ENCODE measurements at places on chromosomes 12 and 14. TPM values are rescaled to one million over a fixed set of nuclear protein-coding genes. Genes with fewer than 3 reads are reported as not detected.

TAS2R20 gene
- total RNA-seq = 1.6 TPM

DNA sequence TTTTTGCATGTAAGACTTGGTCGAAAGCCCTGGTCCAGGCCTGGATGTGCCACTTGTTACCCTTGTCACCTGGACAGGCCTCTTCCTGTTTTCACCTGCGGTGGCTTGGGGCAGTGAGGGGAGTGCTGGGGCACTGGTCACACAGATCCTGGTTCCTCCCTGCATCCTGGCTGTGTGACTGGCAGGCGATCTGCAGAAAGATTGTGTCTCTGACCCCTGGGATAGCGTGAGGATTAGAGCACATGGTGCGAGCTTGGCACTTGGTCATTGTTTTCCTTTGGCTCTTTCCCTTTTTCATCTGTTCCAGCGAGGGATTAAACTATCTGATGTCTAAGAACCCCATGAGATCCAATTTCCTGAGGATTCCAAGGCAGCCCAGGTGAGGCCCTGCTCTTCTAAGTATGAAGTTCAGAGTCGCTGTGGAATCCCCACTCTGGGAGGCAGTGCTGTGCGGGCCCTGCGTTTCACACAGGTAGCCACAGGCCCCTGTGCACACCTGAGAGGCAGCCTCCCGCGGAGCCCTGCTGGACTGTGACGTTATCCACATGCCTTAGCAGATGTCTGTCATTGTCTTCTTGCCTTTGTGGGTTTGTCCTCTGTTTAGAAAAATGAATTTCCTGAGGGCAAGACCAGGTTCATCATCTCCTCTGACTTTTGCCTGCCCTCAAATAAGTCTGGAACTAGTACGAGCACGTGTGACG lies 288.4 kb downstream of the CACNA1C start:
- DNase-seq = no peak

DNA sequence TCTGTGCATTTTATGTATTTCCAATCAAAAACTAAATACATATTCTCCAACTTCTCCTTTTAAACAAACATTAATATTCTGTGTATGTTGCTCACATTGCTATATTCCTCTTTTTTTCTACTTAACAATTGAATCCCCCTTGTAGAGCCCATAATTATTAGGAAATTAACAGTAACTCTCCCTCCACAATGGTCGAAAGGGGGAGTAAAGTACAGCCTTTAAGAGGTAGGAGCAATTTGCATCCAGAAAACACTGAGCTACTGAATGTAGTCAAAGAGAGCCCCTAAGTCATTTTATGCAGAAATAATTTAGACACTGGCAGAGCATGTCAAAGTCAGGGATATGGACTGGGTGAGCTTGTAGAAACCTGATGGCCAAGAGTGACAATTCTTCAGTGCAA lies 57.2 kb upstream of the SCN8A start:
- no peak for DNase-seq

DNA sequence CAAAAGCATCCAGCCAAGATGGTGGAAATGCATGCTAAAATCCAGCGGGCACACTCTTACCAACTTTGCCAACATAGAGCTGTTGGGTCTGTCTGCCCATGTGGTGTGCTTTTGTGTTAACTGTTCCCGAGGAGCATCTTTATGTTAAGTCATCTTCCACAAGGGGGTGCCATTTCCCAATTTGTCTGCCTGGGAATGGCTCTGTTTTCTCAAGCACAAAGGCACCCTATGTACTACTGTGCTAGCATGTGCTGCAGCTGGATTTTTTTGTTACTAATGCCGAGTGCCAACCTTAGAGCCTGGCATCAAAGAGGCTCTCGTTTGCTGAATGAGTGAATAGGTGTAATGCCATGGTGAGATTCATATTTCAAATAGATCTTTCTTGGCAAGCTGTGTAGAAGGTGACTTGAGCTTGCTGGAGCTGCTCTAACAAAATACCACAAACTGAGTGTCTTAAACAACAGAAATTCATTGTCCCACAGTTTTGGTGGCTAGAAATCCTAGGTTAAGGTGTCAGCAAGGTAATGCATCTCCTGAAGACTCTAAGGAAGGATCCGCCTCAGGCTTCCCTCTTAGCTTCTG lies 74.3 kb downstream of the TRHDE start:
- DNase-seq = no peak

- DNase-seq = no peak
These were observed 1638.7 kb upstream of the SEL1L start for GRCh38 chr14:83172363-83172762.

MCRS1 gene
- total RNA-seq = 40.5 TPM

GRCh38 chr12:7113389-7113871 lies 4.4 kb upstream of the C1RL start:
- peak; percentile 29 for DNase-seq

Data from left lung (tissue), 14 donors.